ENCODE measurements at places on chromosomes 11 and 22.

DNA sequence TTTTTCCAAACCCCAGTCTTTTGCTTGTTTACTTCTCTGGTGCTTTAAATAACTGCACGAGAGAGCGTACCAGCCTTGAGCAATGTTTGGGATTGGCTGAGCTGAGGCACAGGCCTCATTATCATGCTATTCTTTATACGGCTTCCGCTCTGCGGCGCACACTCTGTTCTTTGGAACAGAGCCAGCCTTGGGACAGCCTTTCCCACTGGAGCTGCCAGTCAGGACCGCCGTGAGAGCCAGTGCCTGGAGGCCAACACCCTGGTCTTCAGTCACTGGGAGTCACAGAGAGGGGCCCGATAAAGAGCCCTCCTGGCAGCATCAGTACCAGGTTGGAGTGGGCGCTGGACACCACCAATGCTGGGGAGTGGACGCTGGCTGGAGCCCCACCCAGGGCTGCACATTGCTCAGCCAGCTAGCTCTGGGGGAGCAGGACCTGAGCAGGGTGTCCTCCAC is 125.6 kb downstream of the BCR start:
- DNase-seq: peak; percentile 80

DNA sequence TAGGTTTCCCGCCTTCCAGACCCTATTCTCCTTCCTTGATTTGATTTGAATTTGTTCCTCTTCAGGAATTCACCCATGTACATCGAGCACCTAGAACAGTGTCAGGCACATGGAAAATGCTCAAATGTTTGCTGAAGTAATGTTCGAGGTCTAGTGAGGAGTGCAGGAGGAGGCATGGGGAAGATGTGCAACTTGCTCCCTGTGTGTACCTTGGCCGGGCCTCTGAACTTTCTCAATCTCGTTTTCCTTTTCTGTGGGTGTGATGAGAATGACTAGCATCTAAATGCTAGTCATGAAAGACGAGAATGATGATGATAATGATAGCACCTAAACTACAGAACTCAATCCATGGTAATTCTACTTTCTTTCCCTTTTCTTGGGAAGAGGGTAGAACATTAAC is 279.1 kb upstream of the PLET1 start:
- DNase-seq: no peak

- no peak for DNase-seq
Observed at GRCh38 chr11:106012744-106013143, 9.3 kb downstream of the MSANTD4 start.

GRCh38 chr22:41296826-41297667 is 4.3 kb upstream of the ZC3H7B start:
- DNase-seq: no peak

GRCh38 chr11:45173064-45173463 is 26.6 kb downstream of the PRDM11 start:
- no peak for DNase-seq

- no peak for DNase-seq
Observed at GRCh38 chr11:5620651-5621521, 3.9 kb upstream of the TRIM34 start.

GRCh38 chr22:22047266-22047665 is 64.7 kb upstream of the TOP3B start:
- DNase-seq: no peak

GRCh38 chr11:8613036-8613435 is 19.0 kb upstream of the STK33 start:
- no peak for DNase-seq

DNA sequence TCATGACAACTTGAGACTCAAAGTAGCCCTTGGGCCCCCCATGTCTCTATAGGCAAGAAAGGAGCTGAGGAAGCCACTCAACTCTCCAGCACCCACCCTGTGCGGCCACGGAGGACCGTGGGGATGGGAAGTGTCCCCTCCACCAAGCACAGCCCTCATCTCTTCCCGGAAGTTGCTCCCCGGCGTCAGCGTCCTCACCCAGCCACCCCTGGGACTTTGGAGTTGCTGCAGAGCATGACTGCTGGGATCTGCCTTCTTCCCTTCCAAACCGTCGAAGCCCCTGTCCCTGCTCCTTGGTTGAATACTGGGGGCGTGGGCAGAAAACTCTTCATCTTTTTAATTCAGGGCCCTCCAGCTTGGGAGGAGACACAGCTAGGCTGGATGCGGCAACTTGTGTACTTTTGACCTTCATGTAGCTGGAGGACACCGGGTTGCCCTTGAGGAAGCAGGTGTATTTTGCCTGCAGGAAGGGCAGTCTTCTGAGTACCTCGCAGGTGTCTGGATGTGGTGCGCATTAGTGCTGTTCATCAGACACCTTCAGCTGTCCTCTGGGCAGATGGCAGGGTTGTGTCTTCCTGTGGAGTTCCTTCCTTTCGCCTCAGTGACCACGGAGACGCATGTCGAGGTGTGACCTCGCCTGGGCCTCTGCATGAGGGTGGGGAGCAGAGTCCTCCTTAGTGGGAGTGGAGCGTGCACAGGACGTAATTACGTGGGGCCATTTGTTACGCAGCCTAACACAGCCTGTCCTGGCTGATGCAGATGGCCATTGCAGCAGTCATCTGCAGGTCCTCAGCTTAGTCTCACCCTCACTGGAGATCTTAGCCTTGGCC is 12.2 kb upstream of the IFITM3 start:
- DNase-seq: no peak

DNA sequence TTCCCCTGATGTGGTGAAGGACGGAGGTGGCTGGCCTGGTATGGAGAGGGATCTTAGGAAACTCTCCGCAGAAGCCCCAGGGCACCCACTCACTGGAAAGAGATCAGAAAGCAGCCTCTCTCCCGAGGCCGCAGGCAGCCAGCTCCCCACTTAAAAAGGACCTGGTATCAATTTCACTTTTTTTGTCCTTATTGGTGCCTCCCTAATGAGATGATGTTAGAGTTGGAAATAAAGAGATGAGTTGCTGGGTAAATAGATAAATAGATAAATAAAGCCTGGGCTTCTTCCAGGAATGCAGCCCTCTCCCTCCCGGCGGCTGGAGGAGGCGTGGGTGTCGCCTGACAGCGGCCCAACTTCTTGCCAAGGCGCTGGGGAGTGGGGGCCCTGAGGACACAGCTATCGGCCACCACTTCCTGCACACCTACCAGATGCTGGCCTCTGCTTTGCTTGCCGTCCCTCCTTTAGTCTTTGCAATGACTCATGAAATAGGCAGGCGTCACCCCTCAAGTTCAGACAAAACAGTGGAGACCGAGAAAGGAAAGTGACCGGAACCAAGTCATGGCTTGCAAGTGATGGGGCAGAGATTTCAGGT is 42.9 kb downstream of the LINC01488 start:
- no peak for DNase-seq

DNA sequence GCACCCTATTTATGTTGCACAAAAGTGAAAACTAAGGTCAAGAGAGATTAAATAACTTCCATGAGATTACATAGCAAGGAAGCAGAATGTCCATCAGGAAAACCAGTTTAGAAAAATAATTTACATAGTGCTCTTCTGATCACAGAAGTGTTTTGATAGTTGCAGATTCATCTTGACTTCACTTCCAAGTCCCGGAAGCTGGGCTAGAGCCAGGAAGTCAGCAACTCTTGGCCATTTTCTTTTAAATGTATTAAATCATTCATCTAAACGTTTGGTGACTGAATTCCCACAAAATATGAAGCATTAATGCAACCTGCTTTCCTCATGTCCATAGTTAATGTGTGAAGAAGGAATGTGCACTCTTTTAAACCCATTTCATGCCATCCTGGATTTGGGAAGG is 29.7 kb downstream of the APLP2 start:
- no peak for DNase-seq

- DNase-seq: no peak
Observed at GRCh38 chr11:69906453-69906907, 87.3 kb upstream of the FGF3 start.

DNA sequence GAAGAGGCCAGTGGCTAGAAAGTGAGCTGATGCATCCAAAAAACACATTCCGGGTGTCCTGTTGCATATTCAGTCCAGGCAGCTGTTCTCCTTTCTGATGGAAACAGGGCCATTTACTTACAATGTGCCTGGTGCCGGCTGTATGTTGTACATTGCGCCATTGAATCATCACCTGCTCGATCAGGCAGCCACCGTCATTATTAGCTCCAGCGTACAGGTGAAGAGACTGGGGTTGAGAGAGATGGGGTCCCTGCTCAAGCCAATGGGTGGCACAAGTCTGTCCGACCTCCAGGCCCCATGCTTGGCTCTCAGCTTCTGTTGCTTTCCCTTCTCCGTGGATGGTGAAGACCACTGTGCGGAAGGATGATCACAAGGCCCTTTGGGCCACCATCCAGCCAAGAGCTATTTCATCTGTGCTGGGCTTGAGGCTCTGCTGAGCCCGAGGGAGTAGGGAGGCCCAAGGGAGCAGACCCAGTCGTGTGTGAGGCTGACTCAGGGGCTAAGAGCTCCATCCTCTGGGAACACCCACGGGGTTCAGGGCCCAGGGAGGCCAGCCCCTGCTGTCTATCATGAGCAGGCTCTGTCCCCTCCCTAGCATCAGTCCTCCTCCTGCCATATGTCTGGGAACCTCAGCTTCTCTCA is 20.7 kb upstream of the EMID1 start:
- no peak for DNase-seq

DNA sequence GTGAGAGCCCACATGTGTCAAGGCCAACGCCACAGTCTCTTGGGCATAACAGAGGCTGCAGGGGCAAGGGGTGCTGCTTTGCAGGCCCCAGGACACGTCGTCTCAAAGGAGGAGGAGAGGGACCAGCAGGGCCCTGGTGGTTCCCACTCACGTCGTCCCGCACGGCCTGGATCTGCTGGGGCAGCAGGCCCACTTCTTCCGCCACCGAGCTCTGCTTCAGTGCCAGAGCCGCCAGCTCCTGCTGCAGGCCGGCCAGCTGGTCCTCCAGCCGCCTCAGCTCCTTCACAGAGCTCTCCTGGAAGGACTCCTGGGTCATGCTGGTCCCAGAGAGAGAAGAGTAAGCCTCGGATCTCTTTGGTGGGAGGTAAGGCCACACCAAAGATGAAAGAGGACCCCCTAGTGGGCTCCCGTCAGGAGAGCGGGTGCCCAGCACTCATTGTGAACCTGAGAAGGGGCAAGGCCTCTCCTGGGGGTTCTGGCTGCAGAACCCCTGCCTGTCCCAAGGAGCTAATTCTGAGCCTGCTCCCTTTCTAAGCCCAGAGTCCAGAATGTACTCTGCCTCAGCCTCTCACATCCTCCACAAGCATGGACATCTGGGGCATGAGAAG is 15.6 kb downstream of the SUN2 start:
- DNase-seq: no peak
